ENCODE measurements at places on chromosomes 1 and 21.

DNA sequence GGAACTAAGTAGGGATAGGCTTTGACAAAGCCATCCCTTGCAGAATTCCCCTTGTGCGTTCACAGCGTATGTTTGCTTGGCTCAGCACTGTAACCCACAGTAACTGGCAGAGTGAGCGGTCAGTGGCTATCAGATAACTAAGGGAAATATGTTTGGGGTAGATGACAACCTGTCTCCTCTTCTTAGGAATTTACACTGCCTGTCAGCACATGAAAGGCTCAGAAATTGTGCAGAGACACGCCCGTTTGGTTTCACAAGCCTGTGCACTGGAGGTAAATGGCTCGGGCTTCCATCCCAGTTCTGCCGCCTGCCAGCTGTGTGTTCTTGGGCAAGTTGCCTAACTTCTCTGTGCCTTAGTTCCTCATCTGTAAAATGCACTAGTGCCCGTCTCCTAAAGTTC lies 101.2 kb downstream of the PRDM2 start:
- DNase-seq = no peak

DNA sequence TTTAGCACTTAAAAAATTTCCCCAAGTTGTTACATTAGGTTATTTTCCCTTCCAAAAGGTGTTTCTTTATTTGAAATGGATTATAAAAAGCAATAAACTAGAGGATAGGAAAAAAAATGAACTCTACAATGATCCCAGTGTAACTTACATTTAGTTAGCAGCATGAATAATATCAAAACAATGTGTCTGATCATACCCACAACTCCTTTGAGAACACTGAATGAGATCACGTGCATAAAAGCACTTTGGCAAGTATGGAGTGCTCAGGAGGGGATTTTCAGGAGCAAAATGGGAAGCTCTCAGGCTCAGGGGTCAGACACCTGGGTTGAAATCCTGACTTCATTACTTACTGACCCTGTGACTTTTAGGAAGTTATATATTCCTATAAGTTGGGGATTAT lies 369.7 kb upstream of the PROX1 start:
- no peak for DNase-seq

DNA sequence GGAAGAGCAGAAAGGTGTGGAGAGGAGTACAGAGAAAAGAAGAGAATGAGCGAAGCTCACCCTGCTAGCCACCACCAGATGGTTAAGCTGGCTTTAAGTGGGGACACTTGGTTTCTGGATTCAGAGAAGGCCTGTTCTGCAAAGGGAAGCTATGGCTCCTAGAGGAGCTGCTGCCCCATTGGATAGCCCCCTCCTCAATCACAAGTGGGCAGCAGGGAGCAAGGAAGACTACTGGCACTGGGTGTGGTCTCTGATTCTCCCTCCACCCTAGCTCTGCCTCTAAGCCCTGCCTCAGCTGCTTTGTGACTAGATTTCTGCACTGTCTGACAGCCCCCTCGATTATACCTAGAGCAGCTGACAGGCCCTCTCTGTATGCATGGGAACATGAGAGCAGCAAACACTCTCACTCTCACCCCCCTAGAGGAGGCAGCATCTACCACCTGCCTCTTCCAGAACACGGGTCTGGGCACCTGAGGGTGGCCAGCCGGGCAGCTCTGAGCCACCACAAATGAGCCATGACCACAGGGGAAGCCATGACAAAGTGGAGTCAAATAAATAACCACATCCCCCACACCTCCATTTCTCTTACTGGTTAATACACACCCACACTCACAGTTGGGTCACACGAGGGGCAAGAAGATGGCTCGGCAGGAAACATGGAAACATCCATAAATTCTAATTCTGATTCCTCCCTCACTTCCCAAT lies 13.6 kb downstream of the PLEKHA6 start:
- DNase-seq = no peak

- no peak for DNase-seq
Observed at GRCh38 chr1:182189535-182190066, 128.1 kb upstream of the ZNF648 start.

DNA sequence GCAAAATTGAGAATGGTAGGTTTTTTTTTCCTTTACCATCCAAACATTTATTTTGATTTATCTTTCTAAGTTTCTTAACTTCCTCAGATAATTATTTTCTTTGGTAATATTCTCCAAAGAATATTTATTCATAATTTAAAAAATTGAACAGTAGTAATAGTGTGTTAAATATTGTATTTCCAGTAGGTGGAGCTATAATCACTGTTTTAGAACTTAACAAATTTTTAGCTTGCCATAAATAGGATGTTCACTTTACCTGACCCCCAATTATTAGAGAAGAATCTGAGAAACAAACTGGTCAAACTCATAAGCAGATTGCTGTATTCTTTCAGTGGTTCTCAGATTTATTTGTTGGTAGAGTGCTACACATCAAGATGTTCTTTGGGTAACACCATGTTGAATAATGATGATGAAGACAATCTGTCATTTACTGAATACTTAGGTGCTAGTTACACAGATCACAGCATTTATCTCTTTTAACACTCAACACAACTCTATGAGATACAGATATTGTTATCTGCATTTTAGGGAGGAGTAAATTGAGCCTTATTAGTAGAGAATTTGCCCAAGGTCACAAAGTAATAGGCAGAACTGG lies 82.4 kb upstream of the GPR88 start:
- DNase-seq = no peak
